ENCODE measurements at places on chromosomes 3 and 15. TPM values are rescaled to one million over a fixed set of nuclear protein-coding genes. Genes with fewer than 3 reads are reported as not detected.

Gene SLC15A2
- under 0.01 TPM for total RNA-seq

Gene SAMD7
- not detected for total RNA-seq

Gene ADCY5
- total RNA-seq: 0.16 TPM

Gene TTLL13
- total RNA-seq: 0.16 TPM

Gene CFAP100
- not detected for total RNA-seq

Gene ITPKA
- total RNA-seq: 5.2 TPM

Gene CEP70
- total RNA-seq: 26.3 TPM

Gene HIGD2B
- total RNA-seq: under 0.01 TPM

Gene SLC38A3
- not detected for total RNA-seq

Gene GALNT15
- 16.0 TPM for total RNA-seq

Gene CCRL2
- total RNA-seq: 0.16 TPM

Gene SNX33
- 21.8 TPM for total RNA-seq

Gene CNBP
- total RNA-seq: 253 TPM
